NCI-H1092 (cell line): ENCODE measurements at places on chromosomes 11 and 22.

DNA sequence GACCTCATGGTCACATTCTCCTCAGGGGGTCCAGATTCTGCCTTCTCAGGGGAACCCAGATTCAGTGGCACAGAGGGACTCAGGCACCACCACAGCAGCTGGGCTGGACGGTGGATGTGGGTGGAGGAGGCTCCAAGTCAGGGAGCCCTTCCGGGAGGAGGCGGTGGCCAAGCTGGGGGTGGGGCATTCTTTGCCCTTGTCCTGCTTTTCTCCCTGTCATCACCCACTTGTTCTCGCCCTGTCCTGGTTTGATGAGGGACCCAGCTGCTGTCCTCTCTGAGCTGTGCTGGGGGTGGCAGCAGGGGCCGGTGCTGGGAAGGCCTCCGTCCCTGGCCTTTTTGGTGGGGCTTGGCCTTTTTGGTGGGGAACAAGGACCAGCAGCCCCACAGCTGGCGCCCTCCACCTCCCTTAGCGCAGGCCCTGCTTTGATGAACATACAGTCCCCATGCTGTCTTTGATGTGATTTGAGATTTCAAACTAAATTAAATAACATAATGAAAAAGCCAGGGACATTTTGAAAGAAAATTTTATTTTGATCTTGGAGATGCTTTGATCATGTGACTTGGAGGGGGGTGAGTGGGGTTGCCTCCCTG is 1168.2 kb downstream of the BRD1 start:
- DNase-seq = no peak

GRCh38 chr11:65662799-65663638 is at the start of gene RELA:
Gene RELA (minus strand): TSS chr11:65662916. CDS start chr11:65662832, 84 bp downstream.
- peak; percentile 74 for DNase-seq

DNA sequence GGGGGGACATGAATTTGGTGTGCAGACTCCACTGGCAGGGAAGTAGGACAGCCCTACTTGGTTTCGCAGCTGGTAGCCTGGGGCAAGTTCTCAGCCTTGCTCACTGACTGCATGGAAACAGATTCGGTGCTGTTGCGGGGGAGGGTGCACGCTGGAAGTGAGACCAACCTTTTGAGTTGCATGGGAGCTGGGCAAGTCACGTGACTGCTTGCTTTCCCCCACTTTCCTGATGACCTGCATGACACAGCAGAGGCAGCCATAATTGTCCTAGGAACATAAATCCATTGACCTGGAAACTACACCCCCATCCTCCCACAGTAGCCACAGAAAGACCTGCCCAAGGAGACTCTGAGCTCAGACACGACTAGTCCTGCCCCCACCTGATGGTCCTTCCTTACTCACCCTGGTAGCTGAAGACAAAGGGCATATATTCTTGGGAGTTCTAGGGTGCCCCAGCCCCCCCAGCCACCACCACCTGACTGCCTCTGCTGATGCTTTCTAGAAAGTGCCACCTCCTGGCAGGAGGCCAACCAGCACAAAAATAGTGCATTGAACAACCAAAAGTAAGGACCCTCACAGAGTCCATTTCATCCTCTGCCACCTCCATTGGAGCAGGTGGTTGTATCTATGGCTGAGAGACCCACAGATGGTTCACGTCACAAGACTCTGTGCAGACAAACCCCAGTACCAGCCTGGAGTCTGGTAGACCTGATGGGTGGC is 4.1 kb upstream of the HBG2 start:
- no peak for DNase-seq

- no peak for DNase-seq
Observed at GRCh38 chr11:133732109-133732674, 113.1 kb downstream of the SPATA19 start.

DNA sequence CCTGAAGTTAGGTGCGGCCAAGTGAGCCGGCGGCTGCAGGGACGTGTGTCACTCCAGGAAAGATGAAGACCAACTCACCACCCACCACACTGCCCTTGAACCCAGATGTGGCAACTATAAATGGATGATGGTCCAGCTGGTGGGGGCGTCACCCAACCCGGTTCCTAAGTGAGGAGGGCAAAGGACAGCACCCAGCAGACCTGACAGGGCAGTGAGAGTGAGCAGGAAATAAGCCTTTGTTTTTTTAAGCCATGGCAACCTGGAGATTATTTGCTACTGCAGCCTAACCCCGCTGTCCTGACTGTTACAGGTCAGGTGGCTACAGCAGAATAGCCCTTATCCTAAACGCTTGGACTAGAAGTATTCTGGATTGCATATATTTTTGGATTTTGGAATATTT is 228.9 kb downstream of the CTTN start:
- DNase-seq = no peak

- no peak for DNase-seq
Observed at GRCh38 chr22:27843441-27843840, 41.9 kb upstream of the MN1 start.

DNA sequence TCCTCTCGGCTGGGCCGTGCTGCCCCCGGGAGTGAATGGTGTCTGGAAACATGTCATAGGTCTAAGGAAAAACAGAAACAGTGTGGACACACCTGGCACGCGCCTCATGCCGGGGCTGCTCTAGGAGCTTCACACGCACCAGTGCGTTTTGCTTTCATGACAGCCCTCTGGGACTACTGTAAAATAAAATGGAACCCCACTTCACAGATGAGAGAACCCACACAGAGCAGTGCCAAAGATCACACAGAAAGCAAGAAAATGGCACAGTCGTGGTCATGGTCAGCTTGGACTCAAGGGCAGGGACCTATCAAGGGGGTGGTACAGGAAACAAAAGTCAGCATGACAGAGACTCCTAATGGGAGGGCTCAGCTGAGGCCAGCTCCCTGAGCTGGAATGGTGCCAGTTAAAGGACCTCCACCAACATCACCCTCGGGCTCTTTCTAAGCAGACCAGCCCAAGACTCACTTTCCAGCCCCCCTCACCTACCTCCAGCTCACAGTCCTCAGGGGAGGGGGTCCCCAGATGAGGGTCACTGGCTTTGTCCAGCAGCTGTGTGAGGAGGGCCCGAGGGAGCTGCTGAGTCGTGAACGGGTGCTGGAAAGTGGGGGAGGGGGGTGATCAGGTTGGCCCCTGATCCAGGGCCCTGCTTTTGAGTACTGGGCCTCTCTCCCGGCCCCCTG is 3.3 kb downstream of the MAP4K2 start:
- DNase-seq = peak; percentile 62

DNA sequence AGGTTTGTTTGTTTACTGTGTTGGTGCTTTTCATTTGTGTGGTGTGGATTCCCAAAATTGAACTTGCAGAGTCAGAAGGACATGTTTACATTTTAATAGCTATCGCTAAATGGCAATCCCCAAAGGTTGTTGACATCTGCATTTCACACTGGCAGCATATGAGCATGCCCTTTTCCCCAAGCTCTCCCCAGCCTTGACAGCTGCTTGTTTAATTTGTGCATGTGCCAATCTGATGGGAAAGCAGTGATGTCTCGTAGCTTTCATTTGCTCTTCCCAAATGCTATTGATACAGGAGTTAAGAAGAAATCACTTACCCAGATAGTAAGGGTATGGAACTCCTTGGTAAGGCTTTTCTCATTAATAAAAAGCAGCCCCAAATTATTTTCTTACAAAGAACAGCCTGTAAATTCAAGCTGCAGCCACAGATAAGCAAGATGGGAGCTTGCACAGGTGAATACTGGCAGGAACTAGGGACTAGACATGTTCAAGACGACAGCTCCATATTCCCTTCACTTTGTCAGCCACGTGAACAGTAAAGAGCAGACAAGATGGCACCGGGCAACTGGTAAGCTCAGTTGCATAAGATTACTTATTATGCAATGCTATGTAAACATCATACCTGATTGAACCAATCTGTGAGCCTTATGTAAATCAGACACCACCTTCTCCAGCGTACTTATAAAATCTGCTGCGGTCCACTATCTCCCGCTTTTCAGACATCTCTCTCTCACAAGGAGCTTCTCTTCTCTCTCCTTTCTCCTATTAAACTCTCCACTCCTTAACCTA is 87.4 kb downstream of the IGLL5 start:
- no peak for DNase-seq

DNA sequence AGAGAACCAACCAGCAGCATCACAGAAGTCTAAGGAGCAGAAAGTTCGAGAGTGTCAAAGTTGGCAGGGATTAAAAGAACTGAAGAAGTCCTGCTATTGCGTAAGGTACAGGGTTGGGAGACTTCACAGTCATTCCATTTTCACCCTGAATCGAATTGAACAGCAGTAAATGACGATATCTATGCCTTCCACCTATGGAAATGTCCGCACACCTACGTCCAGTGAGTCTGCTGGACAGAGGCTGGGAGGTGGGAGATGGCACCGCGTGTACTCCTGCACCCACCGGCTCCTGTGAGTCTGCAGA is 116.7 kb downstream of the MICAL3 start:
- no peak for DNase-seq
